ENCODE measurements at places on chromosomes 5 and 9.
A peak's percentile ranks its signal among the peaks of the same experiment; 100 is the strongest.

DNA sequence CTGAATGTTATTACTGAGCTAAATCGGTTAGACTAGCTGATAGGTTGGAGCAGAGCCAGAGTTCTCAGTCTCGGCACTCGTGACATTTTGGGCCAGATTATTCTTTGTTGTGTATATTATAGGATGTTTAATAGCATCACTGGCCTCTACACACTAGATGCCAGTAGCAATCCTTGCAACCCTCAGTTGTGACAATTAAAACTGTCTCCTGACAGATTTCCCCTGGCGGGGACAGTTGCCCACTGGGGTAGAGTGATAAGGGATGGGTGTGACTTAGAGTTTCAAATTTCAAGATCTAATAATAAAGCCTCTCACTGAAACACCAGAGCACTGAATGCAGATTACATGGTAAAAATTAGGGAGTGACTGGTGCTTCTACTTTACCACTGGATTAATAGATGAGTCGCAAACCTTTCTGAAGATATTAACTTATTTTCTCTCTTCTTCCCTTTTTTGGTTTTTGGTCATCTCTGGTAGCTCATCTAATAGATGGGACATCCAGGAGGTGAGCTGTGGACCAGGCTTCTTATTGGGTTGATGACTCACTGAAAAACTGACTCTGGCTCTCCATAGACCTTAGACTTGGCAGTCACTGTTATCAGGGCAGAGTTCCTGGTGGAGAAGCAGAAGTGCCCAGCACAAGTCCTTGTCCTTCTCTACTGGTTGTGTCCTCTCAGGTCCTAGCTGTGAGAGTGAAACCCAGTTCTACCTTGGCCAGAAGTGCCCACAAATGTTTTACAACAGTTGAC lies 150.3 kb downstream of the UNC13B start:
- no peak for DNase-seq

DNA sequence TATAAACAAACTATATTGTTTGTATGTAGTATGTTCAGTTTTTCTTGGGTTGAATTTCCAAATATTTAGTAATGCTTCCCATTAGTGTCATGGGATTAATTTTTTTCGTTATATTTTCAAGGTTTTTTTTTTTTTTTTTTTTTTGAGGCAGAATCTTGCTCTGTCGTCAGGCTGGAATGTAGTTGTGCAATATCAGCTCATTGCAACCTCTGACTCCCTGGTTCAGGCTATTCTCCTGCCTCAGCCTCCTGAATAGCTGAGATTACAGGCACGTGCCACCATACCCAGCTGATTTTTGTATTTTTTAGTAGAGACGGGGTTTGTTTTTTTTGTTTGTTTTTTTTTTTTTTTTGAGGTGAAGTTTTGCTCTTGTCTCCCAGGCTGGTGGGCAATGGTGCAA lies 10.6 kb downstream of the DDX46 start:
- no peak for DNase-seq

GRCh38 chr5:32159328-32160072 lies 14.6 kb downstream of the GOLPH3 start:
- DNase-seq = no peak

GRCh38 chr5:53940921-53941320 lies 369.5 kb downstream of the ARL15 start:
- no peak for DNase-seq

GRCh38 chr5:128825826-128826225 lies 139.5 kb upstream of the SLC27A6 start:
- no peak for DNase-seq

DNA sequence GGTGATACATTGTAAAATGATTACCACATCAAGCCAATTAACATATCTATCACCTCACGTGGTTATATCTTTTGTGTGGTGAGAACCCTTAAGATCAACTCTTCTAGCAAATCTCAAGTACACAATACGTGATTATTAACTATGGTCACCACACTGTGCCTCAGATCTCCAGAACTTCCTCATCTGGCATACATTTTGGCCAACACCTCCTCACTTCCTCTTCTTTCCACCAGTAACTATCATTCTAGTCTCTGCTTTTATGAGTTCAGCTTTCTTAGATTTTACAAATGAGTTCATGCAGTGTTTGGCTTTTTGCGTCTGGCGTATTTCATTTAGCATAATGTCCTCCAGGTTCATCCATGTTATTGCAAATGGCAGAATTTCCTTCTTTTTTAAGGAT lies 35.8 kb downstream of the PRKACG start:
- DNase-seq = no peak

DNA sequence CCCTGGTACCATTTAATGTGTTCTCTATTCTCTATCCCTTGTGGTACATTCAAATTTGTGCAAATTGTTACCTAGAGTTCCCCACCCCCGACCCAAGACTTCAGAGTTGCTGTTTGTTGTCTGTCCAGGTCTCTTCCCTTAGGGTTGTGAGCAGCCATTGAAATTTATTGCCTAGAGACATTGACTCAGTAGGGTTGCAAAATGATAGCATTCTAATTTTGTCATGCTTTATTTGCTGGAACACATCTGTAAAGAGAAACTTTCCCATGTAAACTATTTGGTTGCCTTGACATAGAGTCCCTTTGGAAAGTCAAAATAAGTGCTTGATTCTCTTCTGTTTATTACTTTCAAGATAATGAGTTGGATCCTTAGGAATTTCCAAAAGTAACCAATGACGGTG lies 91.7 kb upstream of the KLF9 start:
- no peak for DNase-seq

DNA sequence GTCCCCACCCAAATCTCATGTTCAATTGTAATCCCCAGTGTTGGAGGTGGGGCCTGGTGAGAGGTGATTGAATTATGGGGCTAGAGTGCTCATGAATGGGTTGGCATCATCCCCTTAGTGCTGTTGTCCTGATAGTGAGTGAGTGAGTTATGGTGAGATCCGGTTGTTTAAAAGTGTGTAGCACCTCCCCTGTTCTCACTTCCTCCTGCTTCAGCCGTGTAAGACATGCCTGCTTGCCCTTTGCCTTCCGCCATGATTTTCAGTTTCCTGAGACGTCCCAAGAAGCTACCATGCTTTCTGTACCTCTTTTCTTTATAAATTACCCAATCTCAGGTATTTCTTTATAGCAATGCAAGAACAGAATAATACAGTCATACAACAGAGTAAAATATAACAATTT lies 742 bp upstream of the LECT2 start:
- no peak for DNase-seq

GRCh38 chr9:3474821-3475220 lies 51.0 kb downstream of the RFX3 start:
- DNase-seq = no peak

- DNase-seq = no peak
Observed at GRCh38 chr9:37732086-37732741, 21.4 kb upstream of the TRMT10B start.

- no peak for DNase-seq
Observed at GRCh38 chr9:136796238-136796774, at the start of gene CCDC183. CCDC183 (plus strand) TSS chr9:136796338; CDS start chr9:136796398, 60 bp downstream.

DNA sequence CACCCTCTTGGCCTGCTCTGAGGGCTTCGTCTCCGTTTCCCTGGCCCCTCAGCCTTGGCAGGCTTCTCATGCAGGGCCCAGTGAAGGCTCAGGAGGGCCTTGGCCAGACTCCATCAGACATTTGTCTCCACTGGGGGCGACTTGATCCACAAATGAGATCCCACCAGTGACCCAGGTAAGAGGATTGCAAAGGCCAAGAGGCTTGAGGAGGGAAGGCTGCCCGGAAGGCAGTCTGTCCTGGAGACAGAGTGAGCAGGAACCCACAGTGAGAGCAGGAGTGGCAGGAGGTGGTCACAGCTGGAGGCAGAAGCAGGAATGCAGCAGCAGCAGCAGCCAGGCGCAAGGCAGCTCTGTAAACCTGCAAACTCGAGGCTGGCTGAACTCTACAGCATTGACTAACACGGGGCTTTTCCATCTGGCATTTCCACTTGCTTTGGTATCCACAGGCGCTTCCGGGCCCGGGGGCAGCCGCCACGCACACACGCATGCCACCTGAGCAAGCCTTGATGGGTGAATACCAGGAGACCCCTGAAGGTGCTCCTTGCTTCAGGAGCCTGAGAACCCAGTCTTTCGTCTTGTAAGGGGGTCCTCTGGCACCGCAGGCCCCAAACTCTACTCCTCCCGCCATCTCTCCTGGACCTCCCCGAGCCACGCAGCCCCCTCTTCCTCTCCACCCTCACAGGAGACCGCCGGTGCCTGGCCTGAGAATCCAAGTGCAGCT lies 14.7 kb downstream of the MGAT1 start:
- DNase-seq = no peak

DNA sequence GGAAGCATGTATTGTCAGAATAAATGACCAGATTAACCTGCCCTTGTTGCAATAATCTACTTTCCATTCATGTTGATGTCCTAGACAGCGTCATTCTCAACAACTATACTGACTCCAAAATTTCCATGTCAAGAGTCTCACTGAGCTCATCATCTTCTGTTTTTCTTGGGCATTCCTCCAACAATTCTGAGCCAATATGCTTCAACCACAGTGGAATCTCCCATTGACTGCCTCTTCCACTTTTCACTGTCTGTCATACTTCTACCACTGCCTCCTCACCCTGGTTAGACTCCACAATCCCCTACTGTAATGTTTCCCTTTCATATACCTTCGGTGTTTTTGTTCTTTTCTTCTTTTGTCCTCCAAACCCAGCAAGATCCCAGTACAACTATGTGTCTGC lies 162.8 kb downstream of the TLE1 start:
- DNase-seq = no peak

GRCh38 chr5:150458802-150459557 lies 9.4 kb upstream of the RPS14 start:
- peak; percentile 89 for DNase-seq

- DNase-seq = no peak
Observed at GRCh38 chr9:113886026-113886369, 9.9 kb downstream of the ZNF618 start.

DNA sequence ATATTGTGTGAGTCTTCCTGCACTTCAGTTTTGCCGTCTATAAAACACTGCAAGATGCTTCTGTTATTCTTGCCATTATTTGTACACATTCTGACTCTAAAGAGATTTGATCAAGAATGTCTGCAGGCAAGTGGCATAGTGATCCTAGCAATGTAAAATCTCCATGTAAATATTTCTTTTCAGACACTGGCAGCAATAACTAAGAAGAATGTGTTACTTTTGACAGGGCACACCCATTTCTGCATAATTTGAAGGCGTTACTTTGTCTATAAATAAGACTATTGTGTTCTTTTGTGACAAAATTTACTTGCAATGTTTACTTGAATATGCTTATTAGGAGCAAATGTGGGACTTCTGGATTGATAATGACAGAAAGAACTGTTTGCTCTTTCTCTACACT lies 20.1 kb downstream of the RANBP3L start:
- no peak for DNase-seq

DNA sequence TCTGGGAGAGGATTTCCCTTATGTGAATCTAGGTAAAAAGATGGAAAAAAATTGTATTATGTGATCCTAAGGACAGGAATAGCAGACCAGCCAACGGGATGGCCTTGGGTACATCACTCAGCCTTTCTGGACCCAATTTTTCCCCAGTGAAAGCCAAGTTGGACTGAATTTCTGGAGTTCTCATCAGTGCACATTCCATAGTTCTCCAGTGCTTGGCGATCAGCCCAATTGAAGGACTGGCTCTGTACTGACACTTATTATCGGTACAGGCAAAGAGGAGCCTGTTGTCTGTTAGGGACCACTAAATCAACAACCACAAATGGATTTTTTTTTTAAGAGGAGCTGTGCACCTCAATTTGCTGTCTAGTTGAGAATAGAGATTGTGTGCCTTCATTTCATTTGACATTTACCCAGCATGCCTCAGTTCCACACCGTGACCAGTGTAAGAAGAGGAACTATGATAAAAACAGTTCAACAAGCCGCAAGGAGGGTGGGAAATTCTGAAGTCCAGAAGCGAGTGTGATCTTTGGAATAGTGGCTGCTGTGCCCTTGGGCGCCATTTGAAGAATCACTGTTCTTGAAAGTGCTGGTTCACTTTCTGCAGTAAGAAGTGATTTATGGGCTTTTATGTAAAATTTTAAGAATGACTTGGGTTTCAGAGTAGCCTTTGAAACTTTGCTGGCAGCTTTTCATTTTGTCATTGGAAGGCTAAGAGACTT lies 8.0 kb downstream of the ARL10 start:
- no peak for DNase-seq

- no peak for DNase-seq
Observed at GRCh38 chr5:134570886-134571285, 45.4 kb downstream of the JADE2 start.

GRCh38 chr5:163963881-163964280 lies 458.5 kb downstream of the MAT2B start:
- DNase-seq = no peak

DNA sequence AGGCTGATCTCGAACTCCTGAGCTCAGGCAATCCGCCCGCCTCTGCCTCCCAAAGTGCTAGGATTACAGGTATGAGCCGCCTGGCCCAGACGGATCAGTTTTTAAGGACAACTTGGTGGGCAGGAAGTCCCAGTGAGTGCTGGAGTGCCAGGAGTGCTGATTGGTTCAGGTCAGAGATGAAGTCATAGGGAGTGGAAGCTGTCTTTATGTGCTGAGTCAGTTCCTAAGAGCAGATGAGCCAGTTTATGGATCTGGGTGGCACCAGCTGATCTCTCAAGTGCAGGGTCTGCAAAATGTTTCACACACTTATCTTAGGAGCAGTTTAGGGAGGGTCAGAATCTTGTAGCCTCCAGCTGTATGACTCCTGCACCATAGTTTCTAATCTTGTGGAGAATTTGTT lies 292.1 kb upstream of the ELAVL2 start:
- DNase-seq = no peak

- no peak for DNase-seq
Observed at GRCh38 chr5:179994583-179995323, 76.8 kb downstream of the RNF130 start.

GRCh38 chr5:62931153-62931950 lies 352.7 kb downstream of the LRRC70 start:
- no peak for DNase-seq

DNA sequence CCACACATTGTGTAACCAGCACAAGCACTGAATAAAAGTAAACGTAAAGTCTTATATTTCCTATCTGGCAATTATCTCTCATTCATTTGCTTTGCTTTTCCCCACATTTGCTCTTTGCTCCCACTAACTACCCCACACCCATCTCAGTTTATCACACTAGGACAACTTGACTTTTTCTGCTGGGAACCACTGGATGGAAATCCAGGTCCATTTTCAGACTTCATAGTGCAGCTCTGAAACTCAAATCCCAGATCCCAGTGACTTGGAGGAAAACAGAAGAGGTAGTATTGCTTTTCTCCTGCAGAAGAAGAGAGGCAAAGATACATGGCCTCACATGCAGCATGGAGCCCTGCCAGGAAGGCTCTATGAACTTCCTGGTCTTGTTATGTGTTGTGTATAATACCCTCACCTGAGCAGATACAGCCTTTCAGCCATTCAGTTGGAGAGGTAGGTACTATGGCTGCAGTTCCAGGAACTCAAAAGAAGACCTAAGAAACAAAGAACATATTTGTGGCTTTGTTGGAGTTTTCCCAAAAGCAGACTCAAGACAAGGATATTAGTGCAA lies 90.0 kb upstream of the NIPBL start:
- DNase-seq = peak; percentile 38

DNA sequence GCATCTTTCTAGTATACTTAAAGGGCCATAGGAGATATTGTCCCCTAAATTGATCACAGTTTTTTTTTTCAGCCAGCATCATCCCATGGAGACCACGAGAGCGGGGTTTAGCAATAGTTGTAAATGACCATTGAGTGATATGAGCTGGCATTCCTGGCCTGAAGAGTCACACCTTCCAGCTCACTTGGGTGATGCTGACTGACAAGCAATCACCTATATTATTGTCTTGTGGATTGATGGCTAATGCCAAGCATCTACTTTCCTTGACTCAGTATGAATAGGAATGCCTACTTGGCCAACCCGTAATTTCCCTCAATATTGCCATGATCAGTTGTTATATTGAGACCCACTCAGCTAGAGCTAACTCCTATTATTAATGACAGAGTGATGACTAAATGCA lies 70.5 kb downstream of the ADAMTSL1 start:
- no peak for DNase-seq

All from mucosa of descending colon (tissue), 3 donors.